ENCODE measurements at places on chromosomes 1 and 21.

GRCh38 chr1:225748529-225748928 is 29.1 kb upstream of the SRP9 start:
- DNase-seq: no peak

GRCh38 chr1:167648978-167649744 is 19.1 kb downstream of the RCSD1 start:
- DNase-seq: no peak

- no peak for DNase-seq
Observed at GRCh38 chr1:170356585-170356984, 175.4 kb upstream of the GORAB start.

- no peak for DNase-seq
Observed at GRCh38 chr1:109225711-109226445, 12.2 kb downstream of the SARS1 start.

DNA sequence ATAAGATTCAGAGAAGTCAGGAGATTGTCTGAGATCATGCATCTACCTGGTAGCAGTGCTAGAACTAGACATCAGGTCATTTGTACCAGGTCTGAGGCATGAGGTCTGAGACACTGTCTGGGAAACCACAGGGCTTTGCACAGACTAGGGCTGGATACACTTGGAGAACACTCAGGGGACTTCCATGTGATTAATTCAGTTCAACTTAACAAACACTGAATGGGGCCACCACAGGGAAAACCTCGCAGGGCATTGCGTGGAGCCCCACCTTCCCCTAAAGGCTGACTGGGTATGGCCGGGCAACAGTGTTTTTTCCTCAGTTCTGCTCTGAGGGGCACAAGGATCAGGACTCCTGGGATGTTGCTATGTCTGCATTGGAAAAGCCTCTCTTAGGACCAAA is 86.5 kb upstream of the WARS2 start:
- DNase-seq: no peak

DNA sequence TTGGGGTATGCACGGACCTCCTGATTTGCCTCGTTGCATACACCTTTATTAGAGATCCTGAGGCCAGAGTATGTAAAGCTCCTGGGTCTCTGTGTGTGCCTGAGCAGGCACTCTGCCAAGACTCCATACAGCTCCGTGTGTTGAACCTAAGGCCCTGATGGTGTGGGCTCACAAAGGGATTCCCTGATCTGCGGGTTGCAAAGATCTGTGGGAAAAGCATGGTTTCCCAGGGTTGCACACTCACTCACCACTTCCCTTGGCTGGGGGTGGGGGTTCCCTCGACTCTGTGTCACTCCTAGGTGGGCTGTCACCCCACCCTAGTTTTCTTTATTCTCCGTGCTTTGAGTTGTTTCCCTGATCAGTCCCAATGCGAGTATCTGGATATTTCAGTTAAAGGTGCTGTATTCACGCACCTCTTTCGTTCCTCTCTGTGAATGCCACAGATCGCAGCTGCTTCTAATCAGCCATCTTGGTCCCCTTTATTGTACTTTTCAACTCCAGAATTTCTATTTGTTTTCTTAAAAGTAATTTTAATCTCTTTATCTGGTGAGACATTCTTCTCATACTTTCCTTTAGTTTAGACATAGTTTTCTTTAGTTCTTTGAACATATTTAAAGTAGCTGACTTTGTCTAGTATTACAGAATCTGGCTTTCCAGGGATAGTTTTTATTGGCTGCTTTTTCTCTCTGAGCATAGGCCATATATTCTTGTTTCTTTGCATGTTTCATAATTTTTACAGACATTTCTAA is 39.0 kb upstream of the F3 start:
- no peak for DNase-seq

GRCh38 chr1:79519084-79519760 is 512.7 kb upstream of the ADGRL4 start:
- DNase-seq: no peak

GRCh38 chr21:32043458-32043857 is 170.6 kb downstream of the HUNK start:
- DNase-seq: no peak

DNA sequence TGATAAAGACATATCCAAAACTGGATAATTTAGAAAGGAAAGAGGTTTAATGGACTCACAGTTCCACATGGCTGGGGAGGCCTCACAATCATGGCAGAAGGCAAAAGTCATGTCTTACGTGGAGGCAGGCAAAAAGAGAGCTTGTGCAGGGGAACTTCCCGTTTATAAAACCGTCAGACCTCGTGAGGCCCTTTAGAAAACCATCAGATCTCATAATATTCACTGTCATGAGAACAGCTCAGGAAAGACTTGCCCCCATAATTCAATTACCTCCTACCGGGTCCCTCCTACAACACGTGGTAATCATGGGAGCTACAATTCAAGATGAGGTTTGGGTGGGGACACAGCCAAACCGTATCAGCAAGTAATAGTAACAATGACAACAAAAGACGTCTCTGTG is 88.2 kb upstream of the SLC25A33 start:
- no peak for DNase-seq

DNA sequence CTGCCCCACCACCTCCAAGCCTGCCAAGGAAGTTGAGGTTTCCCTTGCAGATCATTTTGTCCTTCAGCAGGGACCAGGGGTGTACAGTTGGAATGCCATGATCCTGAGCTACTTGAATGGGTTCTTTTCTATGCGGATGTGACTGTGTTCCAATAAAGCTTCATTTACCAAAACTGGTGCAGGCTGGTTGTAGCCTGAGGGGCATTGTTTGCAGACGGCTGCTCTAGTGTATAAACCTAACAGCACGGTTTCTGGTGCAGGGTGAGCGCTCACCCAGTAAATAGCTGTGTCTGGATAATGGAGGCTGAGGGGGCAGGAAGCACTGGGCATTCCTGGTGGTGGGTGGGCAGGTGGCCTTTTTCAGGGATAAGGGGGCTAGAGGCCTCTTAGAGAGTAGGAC is 72.7 kb upstream of the ACTL8 start:
- no peak for DNase-seq

DNA sequence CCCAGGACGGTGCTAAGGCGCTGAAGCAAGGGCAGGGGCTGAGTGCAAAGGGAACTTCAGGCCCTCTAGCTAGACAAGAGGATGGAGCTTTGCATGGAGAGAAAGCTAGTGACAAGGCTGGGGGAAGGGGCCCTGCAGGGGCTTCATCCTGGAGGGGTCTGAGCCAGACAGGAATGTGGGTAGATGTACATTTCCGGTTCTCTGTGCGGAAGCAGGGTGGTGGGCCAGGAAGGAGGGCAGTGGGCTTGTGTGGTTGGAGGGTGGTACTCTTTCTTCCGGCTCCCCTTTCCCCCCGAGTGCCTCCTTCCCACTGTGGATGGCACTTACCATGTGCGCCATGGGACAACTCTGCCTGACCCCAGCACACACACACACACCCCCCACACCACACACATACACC is 1.5 kb downstream of the KISS1 start:
- DNase-seq: no peak

GRCh38 chr1:180181048-180181447 is 26.4 kb downstream of the QSOX1 start:
- DNase-seq: no peak

DNA sequence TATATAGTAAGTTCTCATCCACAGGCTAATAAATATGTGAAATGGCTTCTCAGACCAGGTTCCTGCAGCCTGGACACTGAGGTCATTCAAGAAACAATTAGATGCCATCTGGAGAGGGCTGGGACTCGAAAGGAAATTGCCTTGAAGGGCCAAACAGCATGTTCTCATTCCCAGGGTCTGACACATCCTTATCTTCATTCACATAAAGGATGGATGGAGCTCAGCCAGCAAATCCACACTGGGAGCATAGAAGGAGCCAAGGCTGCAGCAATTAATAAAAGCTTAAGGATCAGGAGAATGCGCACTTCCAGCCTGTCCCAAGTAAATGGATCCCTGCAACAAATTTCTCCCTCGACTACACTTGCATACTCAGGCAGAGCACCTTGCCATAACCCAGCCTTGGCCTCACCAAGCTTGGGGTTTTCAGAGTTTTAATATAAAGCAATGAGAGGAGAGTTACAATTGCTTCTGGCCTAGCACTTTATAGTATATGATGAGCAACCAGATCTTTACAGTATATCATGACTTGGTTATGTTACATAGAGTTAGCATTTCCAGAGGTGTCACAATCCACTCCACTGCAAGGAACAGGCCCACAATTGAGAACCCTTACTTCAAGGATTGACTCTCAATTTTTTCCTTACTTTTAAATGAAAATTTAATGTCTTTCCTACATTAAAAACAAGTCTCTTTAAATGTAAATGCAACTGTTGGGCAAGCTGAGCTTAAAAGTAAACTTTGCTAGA is 55.9 kb downstream of the BCAR3 start:
- no peak for DNase-seq

GRCh38 chr1:4627353-4627752 is 27.1 kb upstream of the AJAP1 start:
- DNase-seq: no peak

- no peak for DNase-seq
Observed at GRCh38 chr1:229141689-229142377, 129.1 kb upstream of the RAB4A start.

- DNase-seq: no peak
Observed at GRCh38 chr21:35840197-35840799, 220.0 kb downstream of the SETD4 start.

DNA sequence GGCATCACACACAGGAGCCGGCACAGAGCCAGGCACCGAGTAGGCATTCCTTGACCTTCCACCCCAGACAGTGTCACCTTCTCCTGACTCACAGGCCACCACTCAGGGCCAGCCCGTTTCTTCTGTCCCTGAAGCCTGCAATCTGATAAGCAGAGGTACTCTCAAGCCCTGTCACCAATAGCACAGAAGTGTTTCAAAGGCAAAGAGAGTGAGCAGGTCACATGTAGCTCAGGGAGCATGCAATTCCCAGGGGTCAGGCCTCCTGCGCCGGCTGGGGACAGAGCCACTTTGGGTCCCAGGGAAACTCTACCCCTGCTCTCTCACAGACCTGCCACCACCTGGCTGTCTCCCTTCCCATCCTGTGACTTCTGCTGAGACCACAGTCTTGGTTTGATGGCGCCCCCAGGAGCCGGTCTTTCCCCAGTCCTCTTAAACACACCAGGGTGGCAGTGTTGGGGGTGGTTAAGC is 13.2 kb downstream of the CAPN9 start:
- DNase-seq: no peak

DNA sequence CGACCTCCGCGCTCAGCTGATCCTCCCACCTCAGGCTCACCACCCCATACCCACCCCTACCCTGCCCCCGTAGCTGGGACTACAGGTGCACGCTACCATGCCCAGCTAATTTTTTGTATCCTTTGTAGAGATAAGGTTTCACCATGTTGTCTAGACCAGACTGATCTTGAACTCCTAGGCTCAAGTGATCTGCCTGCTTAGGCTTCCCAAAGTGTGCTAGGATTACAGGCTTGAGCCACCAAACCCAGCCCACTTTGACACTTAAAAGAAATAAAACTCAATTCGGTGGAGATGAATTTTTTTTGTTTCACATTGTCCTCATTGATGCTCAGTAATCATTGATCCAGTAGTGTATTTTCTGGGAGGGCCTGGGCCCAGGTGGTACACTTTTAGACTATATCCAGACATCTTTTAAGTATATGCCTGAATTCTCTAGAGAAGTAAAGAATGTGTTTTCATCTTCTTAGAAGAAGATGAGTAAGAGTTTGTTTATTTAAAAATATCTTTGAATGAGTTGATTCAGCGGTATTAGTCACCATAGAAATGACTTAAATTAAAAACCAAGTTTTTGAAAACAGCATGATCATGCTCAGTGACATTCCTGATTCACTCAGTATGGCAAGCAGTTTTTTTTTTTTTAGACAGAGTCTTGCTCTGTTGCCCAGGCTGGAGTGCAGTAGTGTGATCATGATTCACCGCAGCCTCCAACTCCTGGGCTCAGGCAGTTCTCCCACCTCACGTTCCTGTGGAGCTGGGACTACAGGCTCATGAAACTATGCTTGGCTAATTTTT is 57.8 kb downstream of the EPB41 start:
- no peak for DNase-seq

DNA sequence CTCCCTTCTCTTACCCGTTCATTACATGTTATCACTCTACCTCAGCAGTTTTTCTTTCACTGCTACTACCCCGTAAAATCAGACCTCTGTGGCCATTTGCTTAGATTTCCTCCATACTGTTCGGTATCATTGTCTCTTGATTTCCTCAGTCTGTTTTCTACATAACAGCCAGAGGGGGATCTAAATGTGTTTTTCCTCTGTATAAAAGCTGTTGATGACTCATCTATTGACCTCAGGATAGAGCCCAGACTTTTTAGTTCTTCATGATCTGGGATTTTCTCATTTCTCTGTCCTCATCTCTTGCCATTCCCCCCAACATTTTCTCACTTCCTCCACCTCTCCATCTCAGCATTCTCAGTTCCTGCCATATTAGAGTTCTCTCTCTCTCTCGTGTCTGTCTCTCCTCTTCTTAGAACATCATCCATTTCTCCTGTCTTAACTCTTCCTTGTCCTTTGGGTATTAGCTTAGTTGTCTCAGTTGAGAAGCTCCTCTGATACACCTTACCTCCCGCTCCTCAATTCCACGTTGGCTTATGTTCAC is 10.5 kb downstream of the OTUD3 start:
- no peak for DNase-seq

GRCh38 chr1:234909851-234910250 is 218.8 kb downstream of the TOMM20 start:
- no peak for DNase-seq

GRCh38 chr1:246265481-246265880 is 241.6 kb downstream of the SMYD3 start:
- no peak for DNase-seq

- DNase-seq: no peak
Observed at GRCh38 chr1:56788588-56788987, 30.6 kb downstream of the FYB2 start.

- DNase-seq: no peak
Observed at GRCh38 chr1:153362187-153362775, 4.6 kb downstream of the S100A9 start.

- DNase-seq: no peak
Observed at GRCh38 chr1:41174170-41174569, 67.9 kb downstream of the SCMH1 start.

GRCh38 chr21:31471865-31472264 is 127.8 kb upstream of the TIAM1 start:
- DNase-seq: no peak

DNA sequence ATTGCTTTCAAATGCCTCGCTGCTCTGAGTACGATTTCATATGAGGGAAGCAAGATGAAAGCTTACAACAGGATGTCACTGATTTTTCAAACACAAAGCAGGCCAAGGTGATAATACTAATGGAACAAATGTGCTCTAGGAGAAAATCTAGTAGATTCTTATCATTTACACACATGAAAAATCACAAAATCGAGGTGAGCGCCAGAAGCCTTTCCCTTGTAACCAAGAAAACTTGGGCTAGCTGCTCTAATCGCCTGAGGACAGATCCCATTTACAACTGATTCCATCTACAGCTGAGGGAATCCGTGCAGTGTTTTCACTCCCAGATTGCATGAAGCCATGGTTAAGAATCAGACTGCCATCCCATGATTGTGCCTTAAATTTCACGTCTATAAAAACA is 117.5 kb downstream of the TM2D1 start:
- no peak for DNase-seq

GRCh38 chr21:44463724-44464123 is 8.4 kb downstream of the LRRC3 start:
- no peak for DNase-seq
